Panc1 (cell line): ENCODE measurements at places on chromosomes 16 and 17. TPM values are rescaled to one million over a fixed set of nuclear protein-coding genes. Genes with fewer than 3 reads are reported as not detected.

DNA sequence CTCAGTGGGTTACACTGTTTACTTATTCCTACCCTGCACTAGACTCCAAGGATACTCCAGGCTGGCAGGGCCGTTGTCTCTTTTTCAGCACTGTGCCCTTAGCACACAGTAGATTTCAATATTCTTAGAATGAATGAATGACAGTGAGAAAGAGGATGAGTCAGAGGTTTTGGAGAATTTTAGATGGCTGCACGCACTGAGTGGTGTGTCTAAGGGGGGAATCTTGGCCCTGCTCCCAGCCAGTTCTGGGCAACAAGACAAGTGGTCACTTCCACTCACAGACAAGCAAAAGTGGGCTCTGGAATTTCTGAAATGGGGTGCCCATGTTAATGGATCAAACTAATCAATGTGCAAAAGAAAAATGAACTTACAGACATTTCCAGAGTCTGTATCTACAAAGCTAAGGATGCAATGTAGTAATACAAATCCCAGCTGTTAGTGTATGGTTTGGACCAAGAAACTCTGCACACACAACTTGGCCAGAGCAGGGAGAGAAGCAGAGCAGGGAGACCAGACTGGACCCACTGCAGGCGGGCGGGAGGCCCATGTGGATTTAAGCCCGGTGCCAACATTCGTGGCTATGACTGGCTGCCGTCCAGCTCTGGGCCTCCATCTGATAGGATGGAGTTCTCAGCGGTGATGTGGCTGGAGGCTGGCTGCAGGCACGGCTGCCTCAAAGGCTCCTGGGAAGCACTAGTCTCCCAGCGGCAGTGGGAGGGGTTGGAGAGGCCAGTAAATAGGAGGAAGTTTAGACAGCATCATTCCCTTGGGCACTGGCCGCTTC, 95.6 kb upstream of the CDYL2 start:
- no peak for DNase-seq

Gene FOXN1
- total RNA-seq: not detected

- DNase-seq: no peak
Measured at GRCh38 chr16:20409398-20410120, at the start of gene ACSM5. ACSM5 (plus strand) TSS chr16:20409534; CDS start chr16:20411485, 1,951 bp downstream.

DNA sequence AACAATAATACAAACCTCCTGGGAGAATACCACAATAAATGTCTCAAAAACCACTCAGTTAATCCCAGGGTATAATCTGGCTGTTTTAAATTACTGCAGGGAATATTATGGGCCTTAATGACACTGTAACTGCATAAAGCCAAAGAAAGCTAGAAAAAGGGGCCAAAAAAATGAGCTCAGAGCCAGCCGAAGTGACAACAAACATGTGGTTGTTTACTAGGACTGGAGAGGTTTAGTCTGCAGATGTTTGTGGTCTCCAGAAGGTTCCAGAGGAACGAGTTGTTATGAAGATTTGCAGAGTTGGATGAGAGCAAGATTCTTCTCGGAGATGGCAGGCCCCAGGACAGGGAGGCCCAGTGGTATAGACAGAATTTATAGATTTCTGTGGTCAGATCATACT, 97.1 kb upstream of the AKTIP start:
- DNase-seq: no peak

Gene CTRB1
- total RNA-seq: 2.7 TPM

Gene STRADA
- 26.0 TPM for total RNA-seq

Gene OTOP3
- not detected for total RNA-seq

GRCh38 chr17:8673612-8674011, 43.1 kb upstream of the MYH10 start:
- DNase-seq: no peak

GRCh38 chr17:19269106-19269505, 31.9 kb downstream of the EPN2 start:
- DNase-seq: no peak
